ENCODE measurements at places on chromosomes 12 and 14.
A peak's percentile ranks its signal among the peaks of the same experiment; 100 is the strongest.

DNA sequence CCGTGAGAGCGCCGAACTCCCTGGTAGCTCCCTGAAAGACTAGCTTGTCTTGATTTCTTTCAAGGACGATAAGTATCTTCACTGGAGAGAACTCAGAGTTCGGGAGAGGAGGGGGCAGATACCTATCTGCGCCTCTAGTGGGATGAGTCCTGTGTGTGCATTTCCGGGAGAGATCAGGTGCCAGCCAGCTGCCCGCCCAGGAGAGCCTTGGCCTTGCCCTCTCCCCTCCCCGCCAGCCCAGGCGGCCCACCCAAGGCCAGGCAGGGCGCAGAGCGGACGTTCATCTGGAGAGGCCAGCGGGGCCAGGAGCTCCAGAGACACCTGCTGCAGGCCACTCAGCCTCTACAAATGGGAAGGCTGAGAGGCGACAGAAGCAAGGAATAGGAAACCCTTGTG, 1.0 kb downstream of the CD9 start:
- DNase-seq, result no peak

DNA sequence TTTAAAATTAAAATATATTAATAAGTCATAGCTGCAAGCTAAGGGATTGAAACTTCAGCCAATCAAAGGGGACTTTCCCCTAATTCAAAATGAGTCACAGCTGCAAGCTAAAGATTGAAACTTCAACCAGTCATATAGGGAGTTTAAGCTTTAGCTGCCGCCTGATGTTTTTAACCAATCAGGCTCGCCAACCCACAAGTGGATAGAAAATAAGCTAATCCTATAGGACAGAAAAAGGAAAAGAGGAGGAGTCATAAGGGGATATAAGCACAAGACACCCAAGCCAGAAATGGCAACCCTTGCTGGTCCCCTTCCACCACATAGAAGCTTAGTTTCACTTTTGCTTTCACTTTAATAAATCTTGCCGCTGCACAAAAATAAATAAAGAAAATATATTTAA, 1154.6 kb downstream of the GALC start:
- DNase-seq, result no peak

DNA sequence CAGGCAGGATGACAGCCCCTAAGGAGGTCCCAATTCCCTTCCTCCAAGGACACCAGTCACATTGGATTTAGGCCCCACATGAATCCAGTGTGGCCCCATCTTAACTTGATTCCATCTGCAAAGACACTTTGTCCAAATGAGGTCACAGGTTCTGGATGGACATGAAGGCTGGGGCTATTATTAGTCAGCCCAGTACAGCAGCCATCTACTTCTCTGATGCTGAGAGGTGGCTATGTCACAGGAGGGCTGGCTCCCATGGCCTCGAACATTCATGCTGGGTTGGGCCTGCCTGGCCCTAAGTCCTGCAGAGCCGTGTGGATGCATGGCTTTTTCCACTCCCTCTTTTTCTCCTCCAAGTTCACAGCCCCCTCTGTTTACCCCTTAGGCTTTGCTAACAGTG, 35.9 kb downstream of the SLC15A4 start:
- no peak for DNase-seq

GRCh38 chr14:43258396-43258795, 1248.7 kb downstream of the FSCB start:
- DNase-seq, result no peak

DNA sequence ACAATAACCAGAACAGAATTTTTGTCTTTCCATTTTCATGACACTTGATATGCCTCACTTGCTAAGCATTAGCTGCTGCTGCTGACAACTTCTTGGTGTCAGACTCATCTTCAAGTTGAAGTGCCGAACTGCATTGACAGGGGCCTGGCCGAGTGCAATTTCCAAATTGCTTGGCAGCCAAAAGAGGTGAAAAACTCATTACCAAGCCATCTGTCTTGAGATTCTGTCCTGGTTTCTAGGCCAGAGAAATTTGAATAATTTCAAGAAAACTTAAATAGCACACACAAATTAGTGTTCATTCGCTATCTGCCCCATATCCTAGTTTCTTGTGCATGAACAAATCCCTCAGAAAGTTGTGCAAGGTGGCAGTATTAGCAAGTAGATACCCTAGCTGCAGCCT, 165.3 kb upstream of the RASSF8 start:
- DNase-seq, result no peak

DNA sequence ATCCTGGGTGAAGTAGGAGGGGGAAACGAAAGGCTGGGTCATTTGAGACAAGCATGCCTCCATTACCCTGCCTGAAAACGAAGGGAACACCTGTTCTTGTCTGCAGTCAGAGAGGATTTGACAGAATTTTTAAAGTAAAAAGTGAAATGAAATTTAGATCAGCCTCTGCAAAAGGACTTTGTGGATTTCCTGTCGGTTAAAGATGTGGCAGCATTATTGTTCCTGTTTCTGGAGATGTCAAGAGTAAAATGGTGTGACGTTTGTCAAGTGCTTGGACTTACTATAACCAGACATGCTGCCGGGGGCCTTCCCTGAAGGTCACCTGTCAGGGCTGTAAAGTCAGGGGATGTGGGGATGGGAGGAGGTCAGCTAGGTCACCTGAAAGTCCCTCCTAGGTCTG, 32.0 kb downstream of the NRXN3 start:
- DNase-seq, result no peak

DNA sequence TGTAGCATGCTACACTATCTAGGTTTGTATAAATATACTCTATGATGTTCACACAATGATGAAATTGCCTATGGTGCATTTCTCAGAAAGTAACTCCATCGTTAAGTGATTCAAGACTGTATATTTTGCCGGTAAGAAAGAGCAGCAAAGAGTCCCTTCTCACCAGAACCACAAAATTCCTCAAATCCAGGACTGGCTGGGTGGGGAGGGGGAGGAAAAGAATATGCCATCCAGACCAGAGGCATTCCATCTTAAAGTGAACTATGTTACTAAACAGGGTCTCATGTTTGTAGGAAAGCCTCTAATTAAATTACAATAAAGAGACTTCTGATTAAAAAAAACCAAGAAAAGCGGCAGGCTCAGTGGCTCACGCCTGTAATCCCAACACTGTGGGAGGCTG, 11.5 kb downstream of the UBE2N start:
- DNase-seq, result no peak

GRCh38 chr12:130219929-130220705, 57.9 kb downstream of the FZD10 start:
- DNase-seq, result peak; percentile 43

GRCh38 chr14:57390806-57391516, 575 bp downstream of the NAA30 start:
- DNase-seq, result peak; percentile 50

GRCh38 chr14:32478050-32478449, 149.0 kb downstream of the AKAP6 start:
- no peak for DNase-seq

DNA sequence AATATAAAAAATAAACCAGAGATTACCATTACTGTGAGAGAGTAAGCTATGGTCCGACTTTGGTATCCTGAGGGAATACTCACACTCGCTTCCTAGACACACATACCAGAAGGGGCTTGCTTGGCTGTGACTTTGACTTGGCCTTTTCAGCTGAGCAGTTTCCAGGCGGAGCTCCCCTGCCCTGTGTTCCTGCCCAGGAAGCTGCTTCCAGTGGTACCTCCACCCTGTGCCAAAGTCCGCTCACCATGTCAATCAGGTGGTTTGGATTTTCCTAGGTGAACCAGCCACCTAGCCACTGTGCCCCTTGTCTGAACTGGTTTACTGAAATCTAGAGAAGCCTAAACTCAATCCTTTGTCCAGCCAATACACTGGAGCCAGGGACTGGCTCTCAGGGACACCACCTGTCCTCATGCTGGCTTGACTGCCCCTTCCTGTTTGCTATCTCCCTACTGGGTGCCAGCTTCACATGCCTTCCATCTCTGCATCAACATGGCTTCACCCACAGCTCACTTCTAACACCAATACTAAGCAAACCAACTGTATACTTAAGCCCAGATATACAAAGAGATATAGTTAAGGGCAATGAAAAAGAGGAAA, 28.6 kb downstream of the MAX start:
- DNase-seq, result no peak

GRCh38 chr14:56294128-56294527, 175.9 kb downstream of the PELI2 start:
- peak; percentile 57 for DNase-seq

- peak; percentile 14 for DNase-seq
Observed at GRCh38 chr12:67220065-67220464, 49.1 kb upstream of the CAND1 start.

GRCh38 chr14:56416213-56416612, 163.4 kb upstream of the TMEM260 start:
- DNase-seq, result no peak

DNA sequence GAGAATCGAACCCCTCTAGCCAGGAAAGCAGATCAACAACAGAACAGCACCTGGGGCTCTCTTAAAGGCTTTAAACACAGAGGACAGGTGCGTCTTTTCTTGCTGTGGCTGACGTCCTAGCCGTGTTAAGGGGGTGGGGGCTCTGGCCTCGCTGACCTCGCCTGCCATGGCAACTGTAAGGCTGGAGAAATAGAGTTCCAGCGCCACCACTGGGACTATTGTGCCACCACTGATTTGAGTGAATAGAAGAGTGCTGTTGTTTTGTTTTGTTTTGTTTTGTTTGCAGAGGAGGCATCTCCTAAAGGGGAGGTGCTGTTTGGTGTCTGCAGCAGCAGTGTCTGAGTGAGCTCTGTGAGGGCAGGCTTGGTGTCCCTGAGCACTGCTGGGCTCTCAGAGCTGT, 34.2 kb upstream of the PRMT8 start:
- peak; percentile 61 for DNase-seq

GRCh38 chr12:43444940-43445564, 107.0 kb downstream of the ADAMTS20 start:
- peak; percentile 33 for DNase-seq

DNA sequence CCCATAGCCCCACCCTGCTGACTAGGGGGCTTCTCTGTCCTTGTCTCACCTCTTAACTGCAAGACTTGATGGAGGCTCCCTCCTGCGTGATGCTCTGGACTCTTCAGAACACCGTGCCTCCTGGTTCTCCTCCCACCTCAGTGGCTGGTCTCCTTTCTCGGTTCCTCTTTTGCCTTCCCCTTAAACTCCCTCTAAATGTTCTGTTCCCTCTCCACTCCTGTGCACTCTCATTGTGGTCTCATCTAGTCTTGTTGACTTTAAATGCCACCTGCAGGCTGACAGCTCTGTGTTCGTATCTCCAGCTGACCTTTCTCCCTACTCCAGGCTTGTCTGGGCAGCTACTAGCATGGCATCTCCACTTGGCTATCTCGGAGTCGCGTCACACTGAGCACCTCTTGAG, 28.3 kb downstream of the DYNC1H1 start:
- no peak for DNase-seq

DNA sequence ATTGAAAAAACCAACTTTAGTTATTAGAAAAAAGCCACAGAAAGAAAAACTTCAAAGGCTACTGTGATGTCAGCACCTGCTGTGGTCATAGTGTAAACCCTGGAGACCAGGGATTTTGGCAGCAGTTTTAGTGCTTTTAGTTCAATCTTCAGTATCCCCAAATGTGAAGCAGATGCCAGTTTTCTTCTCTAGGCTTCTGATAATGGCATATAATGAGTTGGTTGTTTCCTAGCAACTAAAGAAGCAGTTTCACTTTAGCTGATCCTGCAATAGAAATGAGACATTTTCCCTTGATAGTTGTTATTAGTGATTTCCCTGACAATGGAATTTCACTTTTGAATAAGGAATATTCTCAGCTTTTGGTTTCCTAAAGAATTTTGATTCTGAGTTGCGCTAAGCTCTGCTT, 131.2 kb downstream of the NUBPL start:
- no peak for DNase-seq

DNA sequence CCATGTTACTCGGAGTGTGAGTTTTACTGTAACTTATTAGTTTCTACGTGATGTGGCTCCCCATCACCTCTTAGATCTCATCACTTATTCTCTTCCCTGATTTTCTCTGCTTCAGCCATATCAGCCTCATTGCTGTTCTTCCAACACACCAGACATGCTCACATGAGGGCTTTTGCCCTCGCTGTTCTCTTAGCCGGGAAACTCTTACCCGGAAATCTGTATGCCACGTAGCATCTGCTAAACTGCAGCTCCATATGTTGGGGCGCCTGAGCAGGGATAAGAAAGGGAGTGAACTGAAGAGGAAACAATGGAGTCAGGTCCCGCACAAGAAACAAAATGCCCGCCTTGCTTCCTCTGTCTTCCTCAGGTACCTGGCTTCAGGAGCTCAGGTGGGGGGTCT, 16.6 kb downstream of the SMUG1 start:
- no peak for DNase-seq

DNA sequence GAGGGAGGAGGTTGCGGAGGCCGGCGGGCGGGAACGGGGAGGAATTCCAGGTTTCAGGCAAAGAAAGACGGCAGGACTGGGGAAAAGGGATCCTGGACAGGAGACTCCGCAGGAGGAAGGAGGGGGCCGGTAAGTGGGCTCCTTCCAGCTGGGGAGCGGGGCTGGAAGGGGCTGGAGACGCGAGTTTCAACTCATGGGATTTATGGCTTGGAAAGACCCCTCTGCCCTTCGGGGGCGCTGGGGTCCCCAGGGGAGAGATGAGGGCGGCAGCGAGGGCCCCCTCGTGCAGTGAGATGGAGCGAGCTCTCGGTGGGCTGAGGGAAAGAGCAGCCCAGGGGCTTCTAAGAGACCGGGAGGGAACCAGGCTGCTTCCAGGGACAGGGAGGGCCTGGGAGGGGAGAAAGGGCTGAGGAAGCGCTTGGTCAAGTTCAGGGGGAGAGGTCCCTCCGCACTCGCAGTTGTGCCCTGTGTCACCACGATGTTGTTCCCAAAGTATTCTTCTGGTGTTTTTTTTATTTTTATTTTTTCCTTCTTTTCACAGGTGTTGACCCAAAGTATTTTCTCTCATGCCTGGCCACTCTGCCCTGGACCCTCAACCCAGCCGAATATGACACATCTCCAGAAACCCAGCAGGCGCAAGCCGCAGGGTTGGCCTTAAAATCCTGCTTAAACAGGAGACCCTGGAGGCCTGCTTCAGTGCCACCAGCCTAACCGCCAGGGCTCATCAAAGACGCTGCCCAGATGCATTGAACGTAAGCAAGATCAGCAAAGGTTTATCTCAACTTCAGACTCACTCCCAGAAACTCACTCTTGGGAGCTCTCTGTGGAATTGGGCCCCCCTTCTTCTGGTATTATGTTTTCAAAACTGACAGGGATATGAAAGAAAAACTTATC, 16.1 kb downstream of the TNFAIP2 start:
- no peak for DNase-seq

DNA sequence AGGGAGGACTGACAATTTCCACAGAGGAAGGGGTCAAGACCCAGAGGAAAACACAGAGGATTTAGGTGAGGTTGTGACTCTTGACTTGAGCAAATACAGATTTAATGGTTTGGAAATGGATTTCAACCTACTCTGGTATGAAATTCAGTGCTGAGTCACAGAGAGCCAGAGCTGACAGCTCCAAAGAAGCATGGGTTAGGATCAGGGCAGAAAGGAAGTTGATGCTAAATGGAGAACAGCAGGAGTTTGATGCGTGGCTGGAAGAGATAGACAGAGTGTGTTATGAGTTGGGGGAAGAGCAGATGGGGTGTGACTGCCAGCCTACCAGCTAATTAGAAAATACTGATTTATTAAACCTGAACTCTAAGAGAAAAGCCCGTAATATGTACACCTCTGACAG, 272.6 kb downstream of the FOXG1 start:
- no peak for DNase-seq

Data from iPS-NIHi11 (cell line).